LoVo (cell line): ENCODE measurements at places on chromosomes 3 and 15.

DNA sequence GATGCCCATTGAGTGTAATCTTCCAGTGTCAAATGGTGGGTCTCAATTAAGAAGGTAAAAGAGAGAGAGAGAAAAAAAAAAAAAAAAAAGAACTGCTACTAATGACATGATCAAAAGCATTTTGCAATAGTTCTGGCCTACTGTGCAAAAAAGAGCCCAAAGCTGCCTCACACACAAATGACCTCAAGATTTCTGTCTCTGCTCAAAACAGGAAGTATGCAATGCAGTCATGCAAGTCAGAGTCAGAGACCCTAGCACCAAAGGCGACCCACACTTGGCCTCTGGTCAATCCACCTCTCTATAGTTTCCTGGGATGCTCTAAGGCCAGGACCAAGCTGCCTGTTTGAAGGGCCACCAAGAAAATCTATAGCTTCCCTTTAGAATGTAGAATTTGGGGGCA lies 323.5 kb downstream of the VPS13C start:
- no peak for DNase-seq

- DNase-seq: peak; percentile 68
These were observed 844 bp downstream of the NR2F2 start for GRCh38 chr15:96331144-96331944.

DNA sequence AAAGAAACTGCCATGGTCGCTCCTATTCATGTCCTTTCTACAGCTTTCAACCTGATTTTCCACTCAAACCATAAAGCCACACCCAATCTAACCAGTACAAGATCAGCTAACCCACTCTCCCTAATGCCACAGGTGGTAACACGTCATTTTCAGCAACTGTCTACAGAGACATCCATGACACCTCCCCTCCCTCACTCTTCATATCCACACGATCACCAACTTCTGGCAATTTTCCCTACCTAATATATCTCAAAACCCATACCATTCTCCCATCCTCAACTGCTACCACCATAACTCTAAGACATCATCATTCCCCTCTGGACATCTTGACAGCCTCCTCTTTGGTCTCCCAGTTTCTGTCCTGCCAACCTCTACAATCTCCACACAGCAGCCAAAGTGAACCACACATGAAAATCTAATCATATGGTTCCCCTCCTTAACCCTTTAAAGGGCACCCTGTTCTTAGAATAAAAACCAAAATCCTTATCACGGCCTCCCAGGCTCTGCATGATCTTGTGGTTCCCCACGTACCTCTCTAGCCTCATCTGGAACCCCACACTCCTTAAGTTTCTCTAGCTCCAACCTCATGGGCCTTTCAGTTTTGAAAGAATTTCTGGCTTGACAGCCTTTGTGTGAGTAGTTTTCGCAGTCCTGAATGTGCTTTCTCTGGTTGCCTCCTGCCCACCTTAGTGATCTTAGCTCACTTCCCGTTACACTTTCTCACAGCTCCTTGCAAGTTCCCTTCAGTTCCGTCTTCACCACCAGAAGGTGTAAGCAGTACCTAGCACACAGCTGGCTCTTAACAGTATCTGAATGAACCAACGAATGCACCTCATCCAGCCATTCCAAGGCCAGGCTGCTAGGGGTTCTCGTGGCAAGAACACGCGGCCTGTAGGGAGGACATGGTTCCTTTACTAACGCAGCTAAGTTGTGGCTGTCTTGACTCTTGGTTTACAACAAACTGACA lies 33.4 kb downstream of the SPINK8 start:
- DNase-seq: no peak

DNA sequence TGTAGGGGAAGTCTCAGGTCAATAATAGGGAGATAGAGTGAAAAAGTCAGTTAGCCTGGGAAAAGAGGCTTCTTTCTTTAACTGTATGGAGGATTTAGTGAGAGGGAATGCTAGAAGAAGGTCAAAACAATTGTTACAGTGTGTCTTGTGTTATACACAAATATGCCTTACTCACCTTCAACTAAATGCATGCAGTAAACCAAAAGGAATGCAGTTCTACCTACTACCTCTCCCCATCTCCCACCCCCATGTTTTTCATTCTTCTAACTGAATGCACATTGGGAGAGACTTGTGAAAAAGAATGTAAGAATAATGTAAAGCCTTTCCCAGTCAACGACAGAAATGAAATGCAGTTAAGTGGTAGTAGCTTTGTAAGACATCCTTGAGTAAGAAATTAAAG lies 33.8 kb downstream of the CCDC66 start:
- DNase-seq: no peak

GRCh38 chr3:152352554-152352953 lies 83.8 kb downstream of the MBNL1 start:
- no peak for DNase-seq

DNA sequence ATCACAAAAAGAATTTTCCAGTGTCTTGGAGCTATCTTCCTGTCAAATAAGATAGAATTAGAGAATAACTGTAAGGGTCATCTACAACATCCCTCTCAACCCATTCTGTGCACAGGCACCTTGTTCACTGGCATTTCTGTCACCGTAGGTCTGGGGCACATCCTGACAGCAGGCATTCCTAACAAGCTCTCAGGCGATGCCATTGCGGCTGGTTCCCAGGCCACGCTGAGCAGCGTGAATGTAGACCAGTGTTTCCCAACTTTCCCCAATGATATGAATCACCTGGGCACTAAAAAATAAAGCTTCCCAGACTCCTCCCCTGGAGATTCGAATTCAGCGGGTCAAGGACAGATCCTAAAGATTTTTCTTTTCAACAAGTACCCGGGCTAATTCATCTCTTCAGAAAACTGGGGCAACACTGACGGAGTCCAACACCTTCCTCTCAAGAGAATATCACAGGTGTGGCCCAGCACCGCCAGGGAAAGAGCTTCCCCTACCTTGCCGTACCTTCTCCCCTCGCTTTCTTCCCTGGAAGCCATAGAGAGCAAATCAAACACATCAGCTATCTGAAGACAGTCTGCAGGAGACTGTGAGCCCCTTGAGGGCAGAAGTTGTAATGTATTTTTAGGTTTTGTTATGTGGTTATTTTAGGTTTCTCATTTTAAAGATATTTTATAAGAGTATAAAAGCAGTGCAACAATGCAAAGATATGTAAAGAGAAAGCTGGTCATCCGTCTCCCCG lies 143.4 kb downstream of the LIPC start:
- no peak for DNase-seq
